ENCODE measurements at places on chromosomes 1 and 21.

GRCh38 chr21:34688145-34688544, 19.4 kb downstream of the CLIC6 start:
- no peak for DNase-seq

GRCh38 chr1:20521960-20522861, 14.3 kb upstream of the MUL1 start:
- DNase-seq: peak; percentile 25

- DNase-seq: no peak
Measured at GRCh38 chr1:36771660-36772284, 262.5 kb downstream of the GRIK3 start.

DNA sequence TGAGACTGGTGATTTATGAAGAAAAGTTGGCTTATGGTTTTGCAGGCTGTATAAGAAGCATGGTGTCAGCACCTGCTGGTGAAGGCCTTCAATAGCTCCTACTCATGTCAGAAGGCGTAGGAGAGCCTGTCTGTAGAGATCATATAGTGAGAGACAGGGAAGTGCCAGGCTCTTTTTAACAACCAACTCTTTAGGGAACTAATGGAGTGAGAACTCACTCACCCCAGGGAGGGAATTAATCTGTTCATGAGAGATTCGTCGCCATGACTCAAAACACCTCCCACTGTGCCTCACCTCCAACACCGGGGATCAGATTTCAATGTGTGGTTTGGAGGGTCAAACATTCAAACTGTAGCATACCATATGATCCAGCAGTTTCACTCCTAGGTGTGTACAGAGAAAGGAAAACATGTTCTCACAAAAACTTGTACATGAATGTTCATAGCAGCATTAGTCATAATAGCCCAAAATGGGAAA, 72.6 kb downstream of the TTC3 start:
- DNase-seq: no peak

GRCh38 chr21:16085421-16085820, 355.6 kb downstream of the USP25 start:
- no peak for DNase-seq

- no peak for DNase-seq
Measured at GRCh38 chr1:198641501-198641900, 2.7 kb downstream of the PTPRC start.

GRCh38 chr1:231626535-231626950, at the start of gene DISC1:
TSS of gene DISC1 (plus strand) at chr1:231626790. CDS start at chr1:231626868, 78 bp downstream.
- peak; percentile 45 for DNase-seq

DNA sequence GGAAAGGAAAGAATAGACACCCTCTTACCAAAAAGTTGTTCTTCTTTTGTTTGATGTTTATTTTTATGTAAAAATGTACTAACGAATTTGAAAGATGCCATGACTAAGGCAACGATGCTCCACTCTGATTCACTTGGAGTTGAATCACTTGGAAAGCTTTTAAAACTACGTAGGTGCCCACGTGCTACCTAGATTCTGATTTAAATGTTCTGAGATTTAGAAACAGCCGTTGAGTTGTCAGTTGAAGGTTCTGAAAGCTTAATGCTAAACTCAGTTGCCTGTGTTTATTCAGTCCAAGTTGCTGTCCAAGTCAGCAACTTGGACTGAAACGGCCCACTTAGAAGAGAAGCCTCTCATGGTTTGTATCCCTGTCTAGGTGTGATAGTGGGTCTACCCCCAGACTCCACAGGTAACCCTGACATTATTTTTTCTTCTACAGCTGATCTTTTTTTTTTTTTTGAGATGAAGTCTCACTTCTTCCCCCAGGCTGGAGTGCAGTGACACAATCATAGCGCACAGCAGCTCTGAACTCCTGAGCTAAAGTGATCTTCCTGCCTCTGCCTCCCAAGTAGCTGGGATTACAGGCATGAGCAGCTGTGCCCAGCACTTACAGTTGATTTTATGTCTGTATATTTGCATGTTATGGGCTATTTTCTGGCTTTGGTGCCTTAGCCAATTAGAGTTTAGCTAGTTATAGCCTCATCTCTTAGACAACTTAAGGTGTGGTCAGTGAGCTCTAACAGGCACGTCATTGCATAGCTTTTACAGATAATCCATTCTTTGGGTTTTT, 1.4 kb upstream of the VAMP4 start:
- DNase-seq: no peak

- no peak for DNase-seq
Measured at GRCh38 chr1:111538343-111539025, 35.1 kb upstream of the ADORA3 start.

DNA sequence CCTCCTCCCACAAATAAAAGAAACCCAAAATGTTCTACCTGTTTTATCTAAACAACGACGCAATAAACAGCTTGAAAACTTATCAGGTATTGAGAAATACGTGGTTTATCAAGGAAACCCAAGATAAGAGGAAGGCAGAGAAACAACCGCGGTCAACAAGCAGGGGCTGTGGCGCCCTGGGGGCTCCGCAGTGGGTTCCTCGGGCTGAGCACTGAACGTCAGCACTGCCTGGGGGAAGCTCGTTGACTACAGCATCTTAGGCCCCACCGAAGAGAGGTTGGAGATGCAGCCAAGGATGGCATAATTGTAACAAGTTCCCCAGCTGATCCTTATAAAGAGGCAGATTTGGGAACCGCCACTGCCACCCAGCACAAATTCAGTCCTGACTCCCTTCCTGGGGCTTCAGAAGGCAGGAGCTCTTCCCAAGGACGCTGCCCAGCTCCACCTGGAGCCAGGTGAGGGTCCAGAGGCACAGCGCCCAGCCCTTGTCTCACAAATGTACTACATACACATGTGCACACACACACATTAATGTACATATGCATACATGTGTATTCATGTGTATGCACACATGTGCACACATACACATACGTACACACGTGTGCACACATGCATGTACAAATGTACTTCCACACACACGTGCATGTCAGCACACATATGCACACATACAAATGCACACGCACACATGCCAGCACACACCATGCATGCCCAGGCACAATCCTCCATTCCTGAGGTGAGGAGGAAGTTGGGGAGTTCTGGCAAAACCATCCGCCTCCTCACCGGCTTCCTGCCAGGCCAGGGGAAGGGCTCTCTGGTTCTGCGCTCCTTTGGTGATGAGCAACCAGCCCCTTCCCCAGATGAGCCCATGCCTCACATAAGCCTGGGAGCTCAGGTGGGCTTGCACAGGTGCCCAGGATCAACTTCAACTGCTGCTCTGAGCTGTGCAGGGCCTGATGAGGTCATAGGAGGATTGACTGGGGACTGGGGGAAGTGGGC, 251.1 kb downstream of the NPHP4 start:
- DNase-seq: no peak

- DNase-seq: no peak
Measured at GRCh38 chr21:38244885-38245869, 11.6 kb upstream of the KCNJ15 start.

GRCh38 chr1:193185901-193186731, at the start of gene B3GALT2:
TSS of gene B3GALT2 (minus strand) at chr1:193186613. CDS start at chr1:193181562, 5,051 bp downstream.
- no peak for DNase-seq

DNA sequence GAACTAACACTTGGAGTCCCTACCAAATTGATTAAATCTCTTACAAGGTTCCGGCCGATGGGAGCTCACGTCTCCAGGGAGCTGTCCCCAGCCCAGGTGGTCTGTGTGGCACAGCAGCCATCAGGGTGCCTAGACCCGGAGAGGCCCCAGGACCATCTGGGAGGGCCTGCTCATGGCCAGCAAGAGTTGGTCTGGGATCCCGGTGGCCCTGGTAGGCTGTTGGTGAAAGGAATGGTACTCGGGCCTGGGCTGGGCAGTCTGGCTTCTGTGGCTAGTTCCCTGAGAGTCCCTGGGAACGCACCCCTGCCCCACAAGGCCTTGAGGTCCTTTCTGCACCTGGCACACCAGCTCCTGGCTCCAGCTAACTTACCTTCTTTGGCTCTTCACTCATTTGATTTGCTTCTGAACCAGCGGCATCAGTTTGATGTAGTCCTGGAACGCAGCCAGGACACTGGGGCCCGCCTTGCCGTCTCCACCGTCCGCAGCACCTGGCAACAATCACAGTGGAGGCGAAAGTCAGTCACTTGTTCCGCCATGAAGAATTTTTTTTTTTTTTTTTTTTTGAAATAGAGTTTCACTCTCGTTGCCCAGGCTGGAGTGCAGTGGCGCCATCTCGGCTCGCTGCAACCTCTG, 62.5 kb downstream of the SCCPDH start:
- no peak for DNase-seq

GRCh38 chr1:230135726-230136125, 68.7 kb downstream of the GALNT2 start:
- DNase-seq: no peak

GRCh38 chr1:217026531-217026930, 303.3 kb upstream of the ESRRG start:
- DNase-seq: no peak

DNA sequence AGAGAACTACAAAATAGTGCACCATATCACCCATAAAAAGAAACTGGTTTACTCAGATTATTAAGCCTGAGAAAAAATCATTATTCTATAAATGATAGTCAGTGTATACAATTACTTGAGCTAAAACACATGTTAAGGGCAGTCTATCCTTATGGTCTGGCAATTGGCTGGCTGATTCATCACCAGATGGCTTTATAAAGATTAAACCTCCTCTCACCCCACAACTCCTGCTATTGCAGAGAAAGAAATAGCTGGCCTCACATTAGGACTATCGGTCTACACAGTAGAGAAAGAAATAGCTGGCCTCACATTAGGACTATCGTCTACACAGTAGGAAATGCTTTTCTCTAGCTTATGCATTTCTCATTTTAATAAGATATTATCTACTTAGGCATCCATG, 21.2 kb downstream of the CEP170 start:
- no peak for DNase-seq

DNA sequence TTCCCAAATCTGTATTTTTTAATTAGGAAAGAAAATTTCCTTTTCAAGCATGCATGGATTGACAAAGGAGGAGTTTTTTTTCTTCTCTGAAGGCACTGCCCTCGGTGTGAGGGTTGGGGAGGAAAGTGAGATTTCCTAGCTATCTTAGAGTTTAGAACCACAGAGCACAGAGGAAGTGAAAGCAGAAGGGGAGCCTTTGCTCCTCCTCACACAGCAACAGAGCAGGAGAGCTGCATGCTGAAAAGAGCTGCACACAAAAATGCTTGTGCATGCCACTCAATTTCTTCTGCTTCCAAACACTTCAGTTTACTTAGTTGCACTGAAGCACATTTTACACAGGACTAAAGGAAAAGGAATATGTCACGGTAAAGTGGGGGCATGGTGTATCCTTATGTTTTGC, 308.1 kb downstream of the GPATCH2 start:
- DNase-seq: peak; percentile 22

DNA sequence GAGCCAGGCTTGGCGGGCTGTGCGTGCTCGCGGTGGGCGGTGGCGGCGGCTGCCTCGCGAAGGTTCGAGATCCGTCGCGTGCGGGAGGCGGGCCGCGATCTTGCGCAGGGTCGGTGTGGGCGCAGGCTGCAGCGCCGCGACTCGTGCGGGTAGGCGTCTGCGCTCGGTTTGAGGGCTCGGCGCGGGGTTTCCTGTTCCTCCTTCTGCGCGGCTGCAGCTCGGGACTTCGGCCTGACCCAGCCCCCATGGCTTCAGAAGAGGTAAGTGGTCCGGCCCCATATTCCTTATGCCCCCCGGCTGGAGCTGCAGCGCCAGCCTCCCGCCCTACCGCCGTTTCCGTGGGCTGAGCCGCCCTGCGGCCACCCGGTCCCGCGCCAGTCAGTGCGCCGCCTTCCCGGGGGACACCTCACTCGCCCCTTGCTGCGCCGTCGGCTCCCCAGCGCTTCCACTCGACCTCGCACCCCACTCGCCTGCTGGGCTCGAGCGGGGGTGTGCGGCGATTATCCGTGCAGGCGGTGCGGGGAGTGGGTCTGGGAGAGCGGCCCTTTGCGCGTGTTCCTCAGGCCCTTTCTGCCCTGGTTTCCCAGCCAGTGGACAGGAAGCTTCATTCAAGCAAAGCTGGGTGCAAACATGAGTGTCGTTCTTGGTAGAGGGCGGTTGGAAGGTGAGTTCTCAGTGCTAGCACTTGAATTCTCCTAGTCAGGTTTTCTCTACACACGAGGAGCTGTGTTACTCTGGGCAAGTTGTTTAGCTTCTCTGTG, at the start of gene CACYBP:
Gene CACYBP (plus strand): TSS at position 12 of the 761 bp plus-strand sequence. CDS start 234 bp downstream, at position 246.
- DNase-seq: peak; percentile 67

- no peak for DNase-seq
Measured at GRCh38 chr1:185759061-185759460, 24.9 kb downstream of the HMCN1 start.

DNA sequence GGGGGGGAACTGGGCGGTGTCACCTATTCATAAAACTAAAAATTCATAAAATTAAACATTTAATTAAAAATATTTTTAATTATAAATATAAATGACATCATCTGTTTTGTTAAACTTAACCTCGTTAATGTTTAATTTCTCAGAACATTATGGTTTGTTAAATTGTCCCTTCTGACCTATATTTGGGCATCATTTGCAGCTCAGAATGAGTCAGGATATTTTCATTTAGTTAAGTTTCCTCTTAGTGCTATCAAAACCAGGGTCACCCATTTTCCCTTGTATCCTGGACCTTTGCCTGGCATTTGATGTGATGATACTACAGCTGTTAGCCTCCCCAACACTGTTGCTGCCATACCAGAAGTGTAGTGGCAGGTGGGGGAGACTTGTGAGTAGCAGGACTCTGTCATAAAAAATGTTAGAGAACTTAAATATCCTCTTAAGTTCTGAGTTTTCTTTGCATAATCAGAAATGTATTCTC, 30.3 kb downstream of the TSNAX start:
- DNase-seq: no peak

- DNase-seq: no peak
Measured at GRCh38 chr1:39163469-39163868, 41.0 kb upstream of the MACF1 start.

- no peak for DNase-seq
Measured at GRCh38 chr1:26112407-26112775, 767 bp downstream of the PDIK1L start.

- DNase-seq: no peak
Measured at GRCh38 chr1:182169203-182169602, 107.7 kb upstream of the ZNF648 start.

DNA sequence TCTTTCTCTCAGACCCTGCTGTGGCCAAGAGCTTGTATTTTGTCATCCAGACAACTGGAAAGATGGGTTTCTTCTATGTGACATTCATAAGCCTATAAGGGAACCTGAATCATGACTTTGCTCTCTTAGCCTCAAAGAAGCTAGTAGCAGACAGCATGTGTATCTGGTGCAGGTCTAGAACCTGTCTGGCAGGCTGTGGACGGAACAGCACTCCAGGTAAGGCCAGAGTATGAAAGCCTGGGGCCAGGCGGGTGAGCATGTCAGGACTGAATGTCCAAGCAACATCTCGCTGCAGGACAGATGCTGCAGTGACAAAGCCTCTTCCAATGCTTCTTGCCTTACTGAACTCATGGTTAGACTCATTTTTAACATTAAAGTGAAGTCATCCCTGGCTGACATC, 32.8 kb downstream of the AKNAD1 start:
- DNase-seq: no peak

DNA sequence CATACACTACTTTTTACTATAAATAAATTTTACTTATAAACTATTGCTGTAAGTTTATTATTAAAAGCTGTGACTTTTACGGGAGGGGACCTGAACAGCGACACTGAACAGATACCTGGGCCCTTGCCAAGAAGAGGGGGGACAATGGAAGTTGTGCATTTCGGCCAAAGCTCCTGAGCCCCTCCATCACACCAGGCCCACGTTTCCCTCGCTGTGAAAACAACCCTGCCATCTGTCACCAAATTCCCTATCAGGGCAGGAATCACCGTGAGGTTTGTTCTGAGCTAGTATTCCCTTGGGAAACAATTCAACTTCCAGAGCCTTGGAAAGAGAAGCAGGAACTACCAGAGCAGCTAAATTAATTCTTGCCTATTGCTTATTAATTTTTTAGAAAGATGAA, 37.0 kb downstream of the VTCN1 start:
- DNase-seq: no peak

- DNase-seq: no peak
Measured at GRCh38 chr1:161200992-161201835, 953 bp upstream of the NDUFS2 start.

All from GM12891 (cell line).